CD4-positive, alpha-beta T cell treated with Interferon alpha-2 for 1 hour (primary cell): ENCODE measurements at places on chromosomes 7 and 10.

GRCh38 chr7:43572516-43573049, 10.3 kb upstream of the STK17A start:
- peak; percentile 63 for DNase-seq

- no peak for DNase-seq
These were observed 17.5 kb upstream of the CDK1 start for GRCh38 chr10:60760711-60761210.

DNA sequence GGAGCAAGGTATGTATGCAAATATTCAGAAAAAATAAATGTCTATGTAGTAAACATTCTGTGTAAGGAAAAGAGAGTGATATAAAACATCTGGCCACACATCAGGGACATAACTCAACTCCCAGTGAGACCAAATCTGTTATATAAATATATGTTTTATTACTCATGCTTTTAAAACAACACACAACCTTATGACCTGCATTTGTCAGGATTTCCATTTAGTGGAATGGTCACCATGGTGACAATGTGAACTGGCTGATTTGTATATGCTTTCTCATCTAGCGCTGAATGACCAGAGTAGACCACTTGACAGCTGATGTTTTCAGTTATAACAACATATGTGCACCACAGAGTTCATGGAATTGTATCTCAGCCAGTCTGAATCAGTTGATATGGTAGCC, 551.7 kb downstream of the HTR7 start:
- no peak for DNase-seq

DNA sequence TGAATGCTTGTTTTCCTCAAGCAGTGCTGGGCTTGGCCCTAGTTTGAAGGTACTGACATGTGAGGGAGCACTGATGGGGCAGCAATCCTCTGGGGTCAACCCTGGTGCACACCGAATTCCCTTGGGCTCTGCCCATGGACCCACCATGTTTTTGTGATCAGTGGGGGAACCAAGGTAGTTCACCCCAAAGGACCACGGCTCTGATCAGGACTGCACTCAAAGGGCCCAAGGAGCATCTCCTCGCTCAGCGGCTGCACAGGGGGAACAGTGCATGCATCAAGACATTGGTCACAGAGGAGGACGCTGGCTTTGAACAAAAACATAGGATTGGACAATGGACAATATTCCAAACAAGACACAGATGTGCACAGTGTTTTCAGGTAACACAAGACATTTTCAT, 12.7 kb downstream of the CXCL12 start:
- DNase-seq: no peak

GRCh38 chr10:59085711-59086502, 90.5 kb upstream of the PHYHIPL start:
- DNase-seq: no peak

- no peak for DNase-seq
These were observed 1.5 kb downstream of the KLHL7 start for GRCh38 chr7:23106823-23107663.

DNA sequence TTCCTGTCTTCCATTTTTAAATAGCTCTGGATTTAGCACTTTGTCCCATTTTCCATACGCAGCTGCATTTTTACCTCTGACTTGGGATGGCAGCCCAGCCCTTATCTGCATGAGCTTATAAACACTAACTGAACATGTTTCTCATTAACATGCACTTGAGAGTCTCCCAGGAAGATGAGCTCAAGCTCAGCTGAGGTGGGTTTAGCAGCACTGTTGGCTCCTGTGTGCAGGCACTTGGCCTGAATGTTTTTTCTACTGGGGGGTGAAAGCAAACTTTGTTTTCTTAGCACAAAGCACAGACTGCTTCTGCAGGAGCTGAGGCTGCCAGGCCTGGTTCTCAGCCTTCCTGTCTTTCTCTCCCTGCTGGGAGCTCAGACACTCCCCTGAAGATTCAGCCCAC, 1093.6 kb upstream of the AUTS2 start:
- no peak for DNase-seq

GRCh38 chr7:131623154-131623553, 66.7 kb upstream of the PODXL start:
- DNase-seq: no peak

GRCh38 chr10:83045731-83046130, 1093.6 kb upstream of the GHITM start:
- DNase-seq: no peak

DNA sequence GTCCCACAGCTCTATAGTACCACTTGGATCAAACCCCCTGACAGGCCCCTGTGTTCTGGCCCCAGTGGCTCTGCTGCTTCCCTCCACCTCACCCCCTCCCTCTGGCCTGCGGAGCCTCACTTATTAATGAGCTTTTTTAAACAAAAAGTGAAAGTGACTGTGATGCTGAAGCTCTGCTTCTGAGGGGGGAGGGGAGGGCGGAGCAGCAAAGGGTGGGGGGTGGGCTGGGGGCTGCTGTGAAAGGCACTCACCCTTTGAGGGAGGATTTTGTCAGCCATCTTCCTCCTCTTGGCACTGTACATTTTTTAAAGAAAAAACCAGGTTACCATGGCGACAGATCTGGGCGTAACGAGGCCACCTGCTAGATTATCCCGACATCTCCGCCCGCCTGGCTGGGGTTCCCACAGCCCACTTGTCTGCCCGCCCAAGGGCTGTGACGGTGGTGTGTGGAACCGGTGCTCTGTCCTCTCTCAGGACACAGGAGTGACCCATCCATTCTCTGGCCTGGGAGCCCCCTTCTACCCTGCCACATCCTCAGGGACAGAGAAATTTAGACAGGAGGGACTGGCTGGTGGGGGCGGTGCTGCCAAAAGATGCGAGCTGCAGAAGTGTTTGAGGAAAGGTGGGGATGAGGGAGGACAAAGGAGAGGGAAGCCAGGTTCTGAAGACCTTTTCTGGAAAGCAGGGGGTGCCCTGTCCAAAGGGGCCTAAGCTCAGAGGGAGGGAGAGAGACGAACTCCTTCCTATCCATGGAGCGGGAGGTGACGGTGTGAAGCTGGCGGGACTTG, 4.9 kb downstream of the SMARCD3 start:
- peak; percentile 80 for DNase-seq

- no peak for DNase-seq
These were observed 323.8 kb downstream of the GLRX3 start for GRCh38 chr10:130459851-130460490.

GRCh38 chr7:98930464-98930863, 52.1 kb downstream of the TRRAP start:
- no peak for DNase-seq

GRCh38 chr7:2698581-2699288, 10.7 kb downstream of the AMZ1 start:
- DNase-seq: peak; percentile 66

GRCh38 chr10:77400033-77400432, 237.6 kb downstream of the KCNMA1 start:
- DNase-seq: no peak

DNA sequence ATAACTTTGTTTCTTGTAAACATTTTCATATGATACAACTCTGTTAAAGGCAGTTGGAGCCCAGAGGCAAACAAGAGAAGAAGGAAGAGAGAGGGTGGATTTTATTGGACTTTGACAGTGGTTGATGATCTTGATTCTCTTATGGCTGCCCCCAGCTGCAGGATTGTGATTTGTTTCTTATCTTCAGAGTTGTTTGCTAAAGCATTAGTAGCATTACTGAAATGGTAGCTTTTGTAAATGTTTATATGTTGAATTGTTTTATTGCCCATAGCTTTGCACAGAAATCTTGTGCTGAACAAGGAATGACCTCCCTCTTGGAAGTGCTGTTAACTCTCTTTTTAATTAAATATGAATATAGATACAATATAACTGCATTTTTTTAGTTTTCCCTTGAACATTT, 309.4 kb downstream of the AUTS2 start:
- no peak for DNase-seq

GRCh38 chr7:1647961-1648672, 22.0 kb upstream of the ELFN1 start:
- no peak for DNase-seq

- no peak for DNase-seq
These were observed 170.4 kb downstream of the WNT2 start for GRCh38 chr7:117152213-117153007.

- no peak for DNase-seq
These were observed 26.9 kb upstream of the HHEX start for GRCh38 chr10:92662848-92663247.

- no peak for DNase-seq
These were observed 42.8 kb upstream of the GSDME start for GRCh38 chr7:24800073-24800472.

GRCh38 chr7:2120251-2120660, 112.5 kb downstream of the MAD1L1 start:
- DNase-seq: peak; percentile 48

DNA sequence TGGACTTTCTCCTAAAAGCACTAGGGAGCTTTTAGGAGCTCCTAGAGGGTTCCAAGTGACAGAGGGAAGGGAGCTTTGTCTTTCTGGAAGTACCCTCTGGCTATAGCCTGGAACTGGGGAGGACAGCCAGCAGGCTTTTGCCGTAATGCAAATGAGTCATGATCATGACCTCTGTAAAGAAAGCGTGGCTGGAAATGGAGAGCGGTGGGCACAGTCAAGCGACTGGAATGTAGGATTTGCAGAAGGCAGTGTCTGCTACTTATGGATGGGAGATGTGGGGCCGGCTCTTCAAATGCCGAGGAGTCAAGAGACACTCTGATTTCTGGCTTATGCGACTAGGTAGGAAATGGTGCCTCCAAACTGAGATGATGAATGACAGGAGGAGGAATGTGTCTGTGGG, 34.6 kb upstream of the PLPP4 start:
- DNase-seq: no peak

DNA sequence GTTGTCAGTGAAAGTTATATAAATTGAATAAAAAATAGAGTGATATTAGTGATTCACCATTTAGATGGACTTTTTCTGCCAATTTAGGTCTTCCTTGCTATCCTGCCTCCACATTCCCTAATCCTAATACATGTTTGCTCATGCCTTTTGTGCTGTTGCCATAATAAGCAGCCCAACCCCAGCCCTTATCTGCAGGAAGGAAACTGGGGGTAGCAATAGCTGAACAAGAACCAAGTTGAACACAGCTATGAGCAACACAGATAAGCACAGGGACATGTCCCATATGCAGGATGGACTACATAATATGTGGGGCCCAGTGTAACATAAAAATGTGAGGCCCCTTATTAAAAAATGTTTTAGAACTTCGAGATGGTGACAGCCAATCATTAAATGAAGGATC, 91.2 kb upstream of the AHR start:
- DNase-seq: no peak
